Naive B cell (primary cell): ENCODE measurements at places on chromosomes 4 and X. TPM values are rescaled to one million over a fixed set of nuclear protein-coding genes. Genes with fewer than 3 reads are reported as not detected.

DNA sequence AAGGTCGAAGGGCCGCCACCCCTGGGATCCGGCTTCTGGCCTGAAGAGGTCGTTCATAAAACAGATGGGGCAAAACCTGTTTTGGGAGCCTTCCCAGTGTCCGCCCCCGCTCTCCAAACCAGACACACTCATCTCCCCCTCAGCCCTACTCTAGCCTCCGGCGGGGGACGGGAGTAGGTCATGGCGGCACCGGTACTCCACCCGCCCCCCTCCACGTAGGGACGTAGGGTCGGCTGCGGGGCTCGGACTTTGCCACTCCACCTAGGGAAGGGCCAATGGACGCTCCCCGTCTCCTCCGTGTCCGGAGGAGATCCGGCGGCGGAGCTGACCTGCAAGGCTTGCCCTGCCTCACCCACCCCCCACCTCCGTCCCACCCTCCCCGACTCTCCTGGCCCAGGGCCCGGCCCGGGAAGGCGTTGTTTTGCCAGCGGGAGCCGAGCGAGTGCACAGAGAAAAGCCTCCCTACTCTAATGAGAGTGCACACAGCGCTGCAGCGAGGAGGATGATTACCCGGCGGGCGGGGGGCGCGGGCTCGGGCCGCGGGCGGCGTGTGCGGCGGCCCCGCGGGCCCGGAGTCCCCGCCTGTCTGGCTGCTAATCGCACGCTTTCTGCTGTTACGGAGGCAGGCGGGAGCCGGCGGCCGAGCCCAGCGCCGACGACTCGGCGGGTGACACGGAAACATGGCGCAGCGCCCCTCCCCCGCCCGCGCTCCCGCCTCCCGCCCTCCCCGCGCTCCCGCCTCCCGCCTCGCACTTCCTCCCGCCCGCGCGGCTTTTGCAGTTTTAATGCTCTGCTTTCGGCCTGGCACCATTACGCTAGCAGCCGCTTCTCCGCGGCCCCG is 8.3 kb upstream of the BCOR start:
- no peaks in the 10 kb centered on the region for H3K36me3 ChIP-seq
- H3K4me3 ChIP-seq, result peak overlapping the region; percentile 91
- DNase-seq, result peak; percentile 54
- no peak overlapping the region for H3K27ac ChIP-seq
- no peaks in the 10 kb centered on the region for H3K27me3 ChIP-seq

DNA sequence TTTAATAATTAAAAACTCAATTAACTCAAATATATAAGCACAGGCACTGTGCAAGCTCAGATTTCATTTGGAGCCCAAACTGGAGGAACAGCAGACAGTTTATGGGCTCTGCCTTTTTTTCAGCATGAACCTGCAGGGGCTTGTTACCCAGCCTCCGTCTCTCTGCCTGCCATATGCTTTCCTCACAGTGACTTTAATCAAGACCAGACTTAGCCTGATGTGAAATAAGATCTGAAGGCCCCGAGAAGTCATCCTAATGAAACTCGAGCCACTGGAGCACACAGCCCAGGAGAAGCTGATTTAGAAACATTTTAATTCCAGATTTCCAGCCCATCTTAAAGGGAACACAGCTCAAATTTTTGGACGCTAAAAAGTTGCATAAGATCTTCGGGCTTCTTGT is 55.6 kb downstream of the SPATA18 start:
- no peak overlapping the region for H3K4me3 ChIP-seq
- H3K27ac ChIP-seq, result no peak overlapping the region
- H3K27me3 ChIP-seq, result no peaks in the 10 kb centered on the region
- H3K4me1 ChIP-seq, result no peaks in the 10 kb centered on the region
- no peaks in the 10 kb centered on the region for H3K36me3 ChIP-seq

- no peak for DNase-seq
- H3K27me3 ChIP-seq, result no peaks in the 10 kb centered on the region
- H3K4me3 ChIP-seq, result no peak overlapping the region
- no peak overlapping the region for H3K27ac ChIP-seq
- no peaks in the 10 kb centered on the region for H3K36me3 ChIP-seq
- H3K4me1 ChIP-seq, result no peaks in the 10 kb centered on the region
Measured at GRCh38 chr4:13921805-13922204, 294.3 kb upstream of the BOD1L1 start.

- no peaks in the 10 kb centered on the region for H3K36me3 ChIP-seq
- H3K27me3 ChIP-seq, result no peaks in the 10 kb centered on the region
- H3K27ac ChIP-seq, result no peak overlapping the region
- no peaks in the 10 kb centered on the region for H3K4me1 ChIP-seq
- DNase-seq, result no peak
Measured at GRCh38 chr4:120893314-120893713, 29.2 kb downstream of the PRDM5 start.

DNA sequence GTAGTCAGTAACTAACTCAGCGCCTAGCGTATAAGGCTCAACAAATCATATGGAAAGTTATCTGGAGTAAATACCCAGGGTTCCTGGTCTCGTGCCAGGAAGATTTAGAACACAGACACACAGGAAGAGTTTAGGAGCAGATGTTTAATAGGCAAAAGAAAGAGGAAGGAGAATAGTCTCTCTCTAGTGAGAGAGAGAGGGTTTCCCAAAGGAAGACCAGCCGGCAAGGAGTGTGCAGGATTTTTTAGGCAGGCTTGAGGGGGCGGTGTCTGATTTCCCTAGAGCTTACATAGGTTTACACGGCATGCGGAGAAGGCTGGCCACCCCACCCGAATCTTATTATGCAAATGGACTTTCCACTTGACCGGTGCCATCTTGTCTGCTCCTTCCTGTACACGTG is 284.0 kb upstream of the FRG1 start:
- peaks cover 5% of the 10 kb centered on the region for H3K4me1 ChIP-seq
- no peaks in the 10 kb centered on the region for H3K27me3 ChIP-seq

GRCh38 chr4:157075811-157076577 is at the start of gene GLRB:
GLRB (plus strand) TSS chr4:157076150; CDS start chr4:157078025, 1,875 bp downstream.
- DNase-seq, result no peak
- no peaks in the 10 kb centered on the region for H3K36me3 ChIP-seq
- no peak within 1 kb of the TSS for H3K27ac ChIP-seq
- H3K4me1 ChIP-seq, result peaks cover 2% of the 10 kb centered on the region
- H3K4me3 ChIP-seq, result no peak within 1 kb of the TSS

GRCh38 chr4:152138451-152138850 is 377.6 kb upstream of the GATB start:
- no peak overlapping the region for H3K4me3 ChIP-seq
- DNase-seq, result no peak
- H3K4me1 ChIP-seq, result no peaks in the 10 kb centered on the region
- H3K27ac ChIP-seq, result no peak overlapping the region

DNA sequence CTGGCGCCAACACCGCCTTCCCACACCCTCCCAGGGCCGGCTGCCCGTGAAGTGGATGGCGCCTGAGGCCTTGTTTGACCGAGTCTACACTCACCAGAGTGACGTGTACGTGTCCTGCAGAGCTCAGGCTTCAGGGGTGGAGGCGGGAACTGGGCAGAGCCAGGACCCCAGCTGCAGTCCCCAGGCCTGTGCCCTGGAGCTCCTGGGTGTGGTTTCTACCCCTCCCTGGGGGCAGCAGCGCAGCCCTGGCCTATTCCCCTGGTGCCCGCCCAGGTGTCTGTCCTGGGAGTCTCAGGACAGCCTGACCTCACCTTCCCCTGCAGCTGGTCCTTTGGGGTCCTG is 13.1 kb downstream of the FGFR3 start:
- no peaks in the 10 kb centered on the region for H3K4me1 ChIP-seq
- no peak overlapping the region for H3K27ac ChIP-seq
- H3K36me3 ChIP-seq, result no peaks in the 10 kb centered on the region
- DNase-seq, result no peak
- H3K4me3 ChIP-seq, result no peak overlapping the region

DNA sequence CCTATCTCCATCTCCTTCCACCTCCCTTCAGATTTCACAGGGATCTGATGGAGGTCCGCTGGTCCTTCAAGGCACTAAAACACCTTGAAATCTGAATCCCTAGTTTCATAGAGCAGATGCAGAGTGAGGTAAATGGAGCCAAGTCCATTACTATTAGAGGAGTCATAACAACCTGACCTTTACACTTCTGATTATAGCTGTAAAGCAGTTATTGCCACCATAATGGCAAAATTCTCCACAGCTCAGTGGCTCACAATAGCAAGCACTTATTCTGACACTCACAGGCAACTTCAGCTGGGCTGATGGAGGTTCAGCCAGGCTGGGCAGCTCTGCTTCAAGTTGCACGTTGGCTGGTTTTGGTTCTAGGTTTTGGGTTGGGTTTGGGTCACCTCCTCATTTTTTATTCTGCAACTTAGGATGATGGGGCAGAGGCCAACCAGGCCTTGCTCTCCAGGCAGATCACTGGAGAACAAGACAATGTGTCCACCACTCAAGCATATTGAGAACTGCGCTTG is 51.4 kb upstream of the LRAT start:
- no peaks in the 10 kb centered on the region for H3K36me3 ChIP-seq
- H3K4me1 ChIP-seq, result no peaks in the 10 kb centered on the region
- H3K4me3 ChIP-seq, result no peak overlapping the region
- no peak for DNase-seq
- H3K27me3 ChIP-seq, result peaks cover 16% of the 10 kb centered on the region
- H3K27ac ChIP-seq, result no peak overlapping the region

DNA sequence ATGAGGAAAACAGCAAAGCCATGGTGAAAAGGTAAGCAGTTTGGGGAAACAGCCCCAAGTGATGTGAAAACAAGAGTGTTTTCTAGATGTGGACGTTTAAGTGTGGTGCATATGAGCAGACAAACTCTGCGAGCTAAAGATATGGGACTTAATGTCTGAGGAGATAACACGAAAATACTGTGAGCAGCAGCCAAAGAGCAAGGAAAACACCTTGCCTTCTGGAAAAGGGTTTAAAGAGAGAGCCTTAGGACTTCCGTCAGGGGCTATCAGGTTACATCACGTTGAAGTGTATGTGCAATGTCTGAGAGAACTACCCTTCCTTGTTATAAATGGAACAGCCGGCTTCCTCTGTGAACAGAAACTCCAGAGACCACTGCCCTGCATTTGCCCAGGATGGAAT is 54.2 kb downstream of the LEF1 start:
- H3K27ac ChIP-seq, result no peak overlapping the region
- DNase-seq, result no peak
- H3K36me3 ChIP-seq, result no peaks in the 10 kb centered on the region
- H3K4me3 ChIP-seq, result no peak overlapping the region

DNA sequence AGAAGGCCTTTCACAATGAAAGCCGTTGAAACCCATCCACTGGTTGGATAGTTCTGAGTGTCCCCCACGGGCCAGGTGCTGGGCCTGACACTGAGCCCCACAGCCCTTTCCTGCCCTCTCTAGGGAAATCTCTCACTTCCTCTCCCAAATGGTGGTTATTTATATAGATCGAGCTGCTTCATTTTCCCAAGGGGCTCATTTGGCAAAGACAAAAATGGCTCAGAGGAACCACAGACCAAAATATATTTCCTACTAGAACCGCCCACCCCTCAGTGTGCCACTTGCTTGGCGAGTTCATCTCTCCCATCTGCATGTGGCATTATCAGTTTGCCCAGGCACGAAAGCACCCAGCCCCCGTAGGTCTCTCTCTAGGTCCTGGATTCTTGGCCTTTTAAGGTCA is 53.3 kb upstream of the STIM2 start:
- peaks cover 7% of the 10 kb centered on the region for H3K36me3 ChIP-seq
- H3K4me1 ChIP-seq, result peaks cover 67% of the 10 kb centered on the region

GRCh38 chr4:112813790-112814189 is 176.8 kb downstream of the LARP7 start:
- H3K4me3 ChIP-seq, result no peak overlapping the region
- no peaks in the 10 kb centered on the region for H3K27me3 ChIP-seq
- no peak for DNase-seq

The HTN1 gene
- polyA plus RNA-seq, result not detected

The DKK2 gene
- polyA plus RNA-seq, result not detected

The MSANTD1 gene
- 0.12 TPM for polyA plus RNA-seq

The XG gene
- polyA plus RNA-seq, result not detected

The APLN gene
- not detected for polyA plus RNA-seq

The TXK gene
- 0.53 TPM for polyA plus RNA-seq

The GNRHR gene
- polyA plus RNA-seq, result 0.12 TPM
